ENCODE measurements at places on chromosomes 4 and X.

DNA sequence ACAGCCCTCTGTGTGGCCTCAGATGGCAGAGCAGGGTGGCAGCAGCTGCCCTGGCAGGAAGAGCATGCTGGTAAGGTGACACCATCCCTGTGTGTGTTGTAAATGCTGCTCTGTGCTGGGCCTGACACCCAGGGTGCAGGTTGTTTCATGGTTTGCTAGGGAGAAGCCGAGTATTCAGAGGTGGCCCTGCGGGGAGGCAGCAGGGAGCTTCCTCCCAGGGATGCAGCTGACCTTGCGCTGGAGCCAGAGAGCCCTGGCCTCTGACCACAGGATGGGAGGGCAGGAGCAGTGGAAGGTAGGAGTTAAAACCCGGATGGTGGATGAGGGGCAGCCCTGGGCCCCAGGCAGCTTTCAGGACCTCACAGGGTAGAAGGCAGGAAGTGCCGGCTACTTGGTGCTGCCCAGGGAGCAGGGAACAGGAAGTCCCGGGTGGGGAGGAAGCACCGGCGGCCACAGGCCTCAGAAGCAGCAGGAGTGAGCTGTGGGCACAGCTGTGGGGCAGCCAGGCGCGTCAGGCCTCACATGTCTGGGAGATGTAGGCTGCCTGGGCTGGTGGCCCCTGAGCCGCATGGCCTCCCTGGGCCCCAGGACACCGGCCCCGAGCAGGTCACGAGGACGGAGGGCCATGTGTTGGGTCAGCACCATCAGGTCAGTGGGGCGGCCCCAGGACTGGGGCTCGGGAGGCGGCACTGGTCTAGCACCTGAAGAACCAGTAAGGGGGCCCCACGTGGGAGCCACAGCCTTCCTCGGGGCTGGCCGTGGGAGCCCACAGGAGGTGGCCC, 19.1 kb downstream of the SH3BP2 start:
- DNase-seq, result no peak

DNA sequence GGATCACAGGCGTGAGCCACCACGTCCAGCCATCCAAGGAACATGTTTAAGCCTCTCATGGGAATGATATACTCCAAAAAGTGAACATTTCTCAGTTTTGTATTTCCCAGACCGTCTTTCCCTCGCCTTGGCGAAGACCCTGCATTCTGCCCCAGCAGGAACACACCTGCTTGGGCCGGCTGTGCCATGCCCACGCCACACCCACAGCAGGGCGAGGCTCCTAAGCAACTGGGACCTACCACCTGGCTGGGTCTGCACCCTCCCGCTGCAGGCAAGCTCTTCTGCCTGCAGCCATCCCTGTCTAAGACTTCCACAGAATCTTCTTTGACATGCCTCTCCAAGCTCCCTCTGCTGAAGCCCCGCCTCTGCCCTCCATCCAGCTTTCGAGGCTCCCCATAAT, 3.6 kb downstream of the CCNQ start:
- DNase-seq, result no peak

GRCh38 chrX:11532291-11533078, 133.2 kb downstream of the ARHGAP6 start:
- no peak for DNase-seq

- DNase-seq, result no peak
Observed at GRCh38 chrX:116236666-116237065, 66.1 kb downstream of the AGTR2 start.

DNA sequence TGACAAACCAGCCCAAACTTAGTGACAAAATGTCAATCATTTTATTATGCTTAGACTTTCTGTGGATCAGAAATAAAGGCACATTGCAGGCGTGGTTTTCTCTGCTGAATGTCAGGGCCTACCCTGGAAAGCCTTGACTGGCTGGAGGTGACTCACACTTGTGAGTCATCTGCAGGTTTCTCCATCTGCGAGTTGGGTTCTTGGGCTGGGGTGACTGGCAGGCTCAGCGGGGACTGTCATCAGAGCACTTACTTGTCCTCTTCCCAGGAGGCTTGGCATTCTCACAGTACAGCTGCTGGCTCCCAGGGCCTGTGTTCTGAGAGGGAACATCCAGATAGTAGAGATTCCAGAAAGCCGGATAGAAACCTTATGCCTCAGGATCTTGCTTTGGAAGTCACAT, 153.8 kb upstream of the AGA start:
- no peak for DNase-seq

DNA sequence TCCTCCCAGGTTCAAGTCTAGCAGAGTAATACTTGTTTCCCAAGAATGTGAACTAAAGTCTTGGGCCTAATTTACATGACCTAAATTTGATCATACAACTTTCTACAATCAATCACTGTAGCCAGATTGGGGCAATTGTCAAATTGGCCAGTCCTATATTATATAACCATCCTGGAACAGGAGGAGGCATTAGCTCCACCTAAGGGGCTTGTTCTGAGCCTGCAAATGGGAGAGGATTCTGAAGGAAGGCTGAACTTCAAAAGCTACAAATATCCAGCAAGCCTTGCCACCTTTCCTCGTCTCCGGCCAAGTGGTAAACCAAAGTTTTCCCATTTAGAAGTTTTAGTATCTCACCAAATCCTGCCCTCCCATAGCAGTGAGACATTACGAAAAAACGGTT, 1289.6 kb upstream of the TENM3 start:
- no peak for DNase-seq

DNA sequence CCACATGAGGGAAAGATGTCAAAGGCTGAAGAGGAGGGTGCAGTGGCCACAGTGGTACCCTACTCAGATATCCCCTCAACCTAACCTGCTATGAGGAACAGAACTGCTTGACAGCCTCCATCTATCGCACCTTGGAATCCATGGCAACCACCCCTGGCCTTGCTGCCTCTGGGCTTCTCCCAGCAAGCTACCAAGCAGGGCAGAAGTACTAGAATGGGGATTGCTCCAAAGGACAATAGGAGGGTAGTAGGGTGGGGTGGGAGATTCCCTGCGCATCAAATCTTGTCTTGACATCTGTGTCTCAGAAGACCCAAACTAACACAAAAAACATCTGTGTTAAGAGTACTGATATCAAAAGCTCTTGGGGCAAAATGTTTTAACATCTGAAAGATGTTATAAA, 118.2 kb downstream of the FBXW7 start:
- DNase-seq, result no peak

GRCh38 chr4:147682755-147683154, 1.2 kb downstream of the PRMT9 start:
- no peak for DNase-seq

GRCh38 chr4:167233685-167234315, 494 bp downstream of the SPOCK3 start:
- DNase-seq, result no peak

GRCh38 chr4:576991-577498, 950 bp upstream of the TMEM271 start:
- no peak for DNase-seq

DNA sequence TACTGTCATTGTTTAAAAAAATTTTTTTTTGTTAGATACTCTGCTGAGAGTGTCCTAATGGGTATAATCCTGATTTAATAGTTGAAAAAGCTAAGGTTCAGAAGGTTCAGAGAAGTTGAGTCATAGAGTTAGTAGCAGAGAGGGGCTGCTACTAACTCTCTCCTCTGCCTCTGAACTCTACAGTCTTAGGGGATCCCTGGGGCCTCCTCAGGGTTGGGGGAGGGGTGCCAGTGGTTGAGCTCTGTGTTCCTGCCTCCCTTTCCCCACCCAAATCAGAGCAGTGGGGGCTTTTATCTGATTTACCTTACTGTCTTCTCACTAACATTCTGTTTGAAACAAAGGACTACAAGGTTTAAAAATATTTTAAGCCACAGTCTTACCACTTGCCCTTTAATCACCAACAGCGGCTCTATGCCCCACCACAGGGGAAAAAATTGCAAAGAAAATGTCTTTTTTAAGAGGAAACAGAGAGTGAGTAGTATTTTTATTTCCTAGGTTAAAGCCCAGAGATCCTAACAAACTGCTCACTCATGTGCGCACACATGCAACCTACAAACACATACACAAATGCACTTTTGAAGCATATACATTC, 102.2 kb upstream of the ATP6AP2 start:
- no peak for DNase-seq

- DNase-seq, result no peak
Observed at GRCh38 chrX:17375367-17375636, 302 bp downstream of the NHS start.

DNA sequence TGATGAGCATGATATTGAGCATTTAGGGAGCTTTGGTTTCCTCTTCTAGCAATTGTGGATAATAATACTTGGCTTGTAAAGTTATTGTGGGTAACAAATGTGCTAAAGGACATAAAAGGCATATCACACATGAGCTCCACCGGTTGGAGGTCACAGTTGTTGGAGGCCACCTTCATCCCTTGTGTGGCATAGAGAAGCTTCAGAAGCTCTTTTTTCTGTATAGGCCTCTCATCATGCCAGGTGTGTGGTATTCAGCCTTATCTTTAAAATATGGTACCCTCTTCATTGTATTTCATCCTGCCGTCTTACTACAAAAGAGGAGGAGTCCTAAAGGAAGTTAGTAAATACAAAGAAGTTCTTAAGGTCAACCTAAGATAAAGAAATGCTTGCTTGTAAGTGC, 66.4 kb downstream of the HMGB2 start:
- DNase-seq, result no peak

GRCh38 chr4:105451346-105451745, 22.5 kb downstream of the PPA2 start:
- DNase-seq, result no peak

- DNase-seq, result no peak
Observed at GRCh38 chrX:21382715-21383114, 8.5 kb downstream of the CNKSR2 start.

DNA sequence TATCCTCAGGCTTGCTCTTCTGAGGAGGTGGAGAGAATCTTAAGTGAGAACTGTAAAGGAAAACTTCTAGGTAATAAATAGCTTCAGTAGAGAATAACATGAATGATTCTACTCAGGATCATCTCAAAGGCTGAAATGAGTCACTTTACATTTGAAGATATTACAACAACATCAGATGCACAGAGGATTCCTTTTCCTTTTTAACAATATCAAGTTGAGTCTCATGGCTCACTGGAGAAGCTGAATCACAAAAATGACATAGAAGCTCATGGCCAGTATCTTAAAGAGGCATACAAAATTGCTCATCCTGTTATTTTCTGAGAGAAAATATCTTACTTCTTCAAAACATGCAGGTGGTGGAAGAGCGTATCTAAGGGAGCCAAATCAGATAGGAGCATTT, 72.5 kb upstream of the EMCN start:
- no peak for DNase-seq

GRCh38 chr4:74181219-74181618, 23.3 kb downstream of the MTHFD2L start:
- DNase-seq, result no peak

GRCh38 chr4:68373513-68373912, 23.6 kb upstream of the YTHDC1 start:
- peak; percentile 13 for DNase-seq

DNA sequence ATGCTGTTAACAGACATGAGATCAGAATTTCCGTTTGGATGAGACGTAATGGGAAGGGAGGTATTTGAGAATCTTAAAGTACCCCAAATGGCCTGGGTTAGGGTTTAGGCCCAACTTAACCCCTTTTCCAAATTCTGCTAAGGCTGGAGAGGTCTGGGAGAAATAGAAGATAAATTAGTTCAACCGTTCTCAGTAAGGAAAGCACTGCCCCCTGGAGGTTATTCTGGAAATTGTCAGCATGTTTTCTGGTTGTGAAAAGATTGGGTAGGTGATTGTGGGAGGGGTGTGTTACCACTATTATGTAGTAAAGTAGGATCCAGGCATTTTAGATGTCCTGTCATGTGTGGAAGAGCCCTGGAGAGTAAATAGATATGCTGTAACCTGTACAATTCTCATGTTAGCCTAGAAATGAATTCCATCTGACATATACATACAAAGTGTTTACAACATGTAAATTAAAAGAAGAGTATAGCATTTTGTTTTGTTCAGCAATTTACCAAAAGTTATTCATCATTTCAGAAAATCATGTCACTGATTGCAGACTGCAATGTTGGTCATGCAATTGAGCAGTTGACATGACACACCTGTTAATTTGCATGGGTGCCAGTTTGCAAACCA, 26.8 kb upstream of the GRXCR1 start:
- no peak for DNase-seq

- no peak for DNase-seq
Observed at GRCh38 chrX:17878028-17878670, 17.1 kb upstream of the RAI2 start.

- no peak for DNase-seq
Observed at GRCh38 chr4:5824635-5825034, 68.3 kb downstream of the CRMP1 start.

GRCh38 chr4:7557456-7557855, 122.7 kb upstream of the PSAPL1 start:
- DNase-seq, result no peak

- DNase-seq, result no peak
Observed at GRCh38 chrX:53447441-53447840, 13.3 kb upstream of the HSD17B10 start.

DNA sequence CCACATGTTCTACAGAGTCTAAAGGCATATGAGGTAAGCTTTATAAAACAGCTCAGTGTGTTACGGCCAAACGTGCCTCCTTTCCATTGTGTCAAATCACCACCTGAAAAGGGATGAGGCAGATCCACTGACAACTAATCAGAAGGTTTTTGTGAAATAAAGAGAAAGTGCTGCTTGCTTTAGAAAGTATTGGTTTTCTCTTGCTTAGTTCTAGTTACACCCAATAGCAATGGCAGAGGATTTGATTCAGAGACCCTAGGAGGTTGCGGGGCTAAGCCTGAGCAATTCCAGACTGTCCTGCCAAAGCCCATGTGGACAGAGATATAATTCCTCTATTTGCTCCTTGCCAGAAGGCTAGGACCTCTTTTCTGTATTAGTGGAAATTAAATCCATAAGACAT, 125.5 kb downstream of the SPRY1 start:
- no peak for DNase-seq

DNA sequence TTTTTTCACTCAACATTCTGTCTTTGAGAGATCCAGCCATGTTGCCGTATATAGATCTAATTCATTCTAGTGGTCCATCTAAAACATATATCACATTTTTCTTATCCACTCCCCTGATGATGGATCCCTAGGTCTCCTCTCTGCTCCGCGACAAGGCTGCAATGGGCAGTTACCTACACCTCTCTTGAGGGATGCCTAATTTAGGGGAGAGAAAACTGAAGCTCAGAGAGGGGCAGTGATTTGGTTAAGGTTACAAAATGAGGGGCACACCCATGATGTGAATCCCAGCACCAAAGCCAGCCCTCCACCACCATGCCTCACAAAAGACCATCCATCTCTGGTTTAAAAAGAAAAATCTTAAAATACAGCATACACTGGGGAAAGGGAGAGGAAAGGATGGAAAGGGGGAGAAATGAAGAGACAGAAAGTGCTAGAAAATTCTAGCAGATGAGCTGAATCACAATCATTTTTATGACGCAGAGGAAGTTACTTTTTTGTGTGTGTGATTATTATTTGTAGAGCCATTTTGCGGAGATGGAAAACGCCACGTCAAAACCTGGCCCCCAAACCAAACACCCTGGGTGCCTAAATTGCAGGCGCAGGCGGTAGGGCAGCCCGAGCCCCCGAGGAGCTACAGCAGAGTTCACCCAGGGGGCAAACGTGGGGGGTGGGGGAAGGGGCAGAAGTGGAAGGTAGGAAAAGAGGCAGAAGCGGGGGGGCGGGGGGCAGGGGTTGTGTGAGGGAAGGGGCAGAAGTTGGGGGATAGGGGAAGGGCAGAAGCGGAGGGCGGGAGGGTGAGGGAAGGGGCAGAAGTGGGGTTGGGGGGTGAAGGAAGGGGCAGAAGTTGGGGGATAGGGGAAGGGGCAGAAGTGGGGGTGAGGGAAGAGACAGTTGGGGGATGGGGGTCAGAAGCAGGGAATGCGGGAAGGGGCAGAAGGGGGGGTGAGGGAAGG, 1.3 kb upstream of the TSPYL2 start:
- no peak for DNase-seq

GRCh38 chrX:16666541-16666940, 16.6 kb downstream of the S100G start:
- DNase-seq, result no peak

- no peak for DNase-seq
Observed at GRCh38 chrX:72271091-72271788, 5.8 kb downstream of the RPS4X start.
